ENCODE measurements at places on chromosomes 5 and 9.

GRCh38 chr9:2023532-2023931 lies 8.4 kb downstream of the SMARCA2 start:
- no peak for DNase-seq

- no peak for DNase-seq
These were observed 117.5 kb downstream of the ADAMTS2 start for GRCh38 chr5:179227580-179228311.

- no peak for DNase-seq
These were observed 171.7 kb downstream of the ATPSCKMT start for GRCh38 chr5:10077791-10078545.

- no peak for DNase-seq
These were observed 12.2 kb upstream of the SLC22A4 start for GRCh38 chr5:132281856-132282614.
